ENCODE measurements at places on chromosomes 2 and 18.

DNA sequence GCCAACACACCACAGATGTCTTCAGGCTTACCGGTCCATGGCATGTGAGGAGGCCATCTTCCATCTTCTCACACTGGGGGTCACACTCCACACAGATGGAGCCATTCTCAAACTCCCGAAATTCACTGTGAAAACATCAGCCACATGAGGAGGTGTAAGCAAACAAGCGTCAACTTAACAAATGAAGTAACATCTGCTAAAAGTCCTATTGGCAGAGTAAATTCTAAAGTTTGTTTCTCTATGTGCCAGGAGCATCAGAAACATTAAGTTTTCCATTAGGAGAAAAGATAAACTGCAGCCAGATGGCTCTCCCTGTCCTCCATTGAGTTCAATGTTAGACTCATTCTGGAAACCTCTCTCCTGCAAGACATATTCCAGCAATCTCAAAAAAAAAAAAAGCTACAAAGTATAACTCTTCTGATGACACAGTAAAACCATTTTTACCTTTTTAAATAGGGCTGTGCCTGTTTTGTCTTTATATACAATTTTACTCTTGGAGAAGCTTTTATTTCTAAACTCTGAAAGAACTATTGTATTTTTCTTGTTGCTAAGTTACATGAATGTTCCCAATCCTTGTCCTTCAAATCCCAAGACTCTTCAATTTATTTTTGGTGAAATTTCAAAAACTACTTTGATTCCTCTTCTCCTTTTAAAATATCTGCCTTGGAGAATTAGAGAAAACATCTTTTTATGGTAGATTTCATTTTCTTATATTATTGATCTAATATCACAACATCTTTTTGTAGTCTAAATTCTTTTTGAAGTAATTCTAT is 865.3 kb downstream of the ERBB4 start:
- DNase-seq: no peak

DNA sequence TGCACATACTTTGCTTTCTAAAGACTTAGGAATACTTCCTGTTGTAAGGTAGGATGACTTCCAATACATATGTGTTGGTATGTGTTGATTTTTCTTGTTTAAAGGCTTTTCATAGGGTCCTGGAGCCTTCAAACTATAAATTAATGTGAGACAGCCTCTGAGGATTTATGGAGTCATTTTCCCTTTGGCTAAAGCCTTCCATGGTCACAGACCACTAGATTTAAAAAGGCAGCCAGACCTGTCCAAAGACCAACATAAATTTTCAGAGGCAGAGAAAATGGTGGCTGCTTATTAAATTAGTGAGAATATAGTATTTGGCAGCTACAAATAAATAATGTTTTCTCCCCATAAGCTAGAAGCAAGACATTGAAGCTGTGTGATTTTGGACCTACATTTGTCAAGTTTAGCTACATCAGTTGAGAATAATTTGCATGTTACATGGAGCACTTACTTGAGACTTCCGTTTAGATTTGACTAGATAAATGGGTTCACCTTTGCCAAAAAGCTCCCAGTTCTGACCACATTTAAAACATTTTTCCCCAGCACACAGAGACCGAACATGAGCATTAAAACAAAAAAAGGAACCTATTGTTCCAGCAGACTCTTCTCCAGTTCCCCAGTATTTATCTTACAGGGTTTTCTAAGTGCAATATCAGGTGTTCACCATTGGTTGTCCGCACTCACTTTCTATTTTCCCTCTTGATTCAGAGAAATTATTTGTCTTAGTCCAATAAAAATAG is 402.9 kb downstream of the PARD3B start:
- no peak for DNase-seq

GRCh38 chr18:65906621-65907034 is 155.8 kb downstream of the CDH7 start:
- DNase-seq: no peak

DNA sequence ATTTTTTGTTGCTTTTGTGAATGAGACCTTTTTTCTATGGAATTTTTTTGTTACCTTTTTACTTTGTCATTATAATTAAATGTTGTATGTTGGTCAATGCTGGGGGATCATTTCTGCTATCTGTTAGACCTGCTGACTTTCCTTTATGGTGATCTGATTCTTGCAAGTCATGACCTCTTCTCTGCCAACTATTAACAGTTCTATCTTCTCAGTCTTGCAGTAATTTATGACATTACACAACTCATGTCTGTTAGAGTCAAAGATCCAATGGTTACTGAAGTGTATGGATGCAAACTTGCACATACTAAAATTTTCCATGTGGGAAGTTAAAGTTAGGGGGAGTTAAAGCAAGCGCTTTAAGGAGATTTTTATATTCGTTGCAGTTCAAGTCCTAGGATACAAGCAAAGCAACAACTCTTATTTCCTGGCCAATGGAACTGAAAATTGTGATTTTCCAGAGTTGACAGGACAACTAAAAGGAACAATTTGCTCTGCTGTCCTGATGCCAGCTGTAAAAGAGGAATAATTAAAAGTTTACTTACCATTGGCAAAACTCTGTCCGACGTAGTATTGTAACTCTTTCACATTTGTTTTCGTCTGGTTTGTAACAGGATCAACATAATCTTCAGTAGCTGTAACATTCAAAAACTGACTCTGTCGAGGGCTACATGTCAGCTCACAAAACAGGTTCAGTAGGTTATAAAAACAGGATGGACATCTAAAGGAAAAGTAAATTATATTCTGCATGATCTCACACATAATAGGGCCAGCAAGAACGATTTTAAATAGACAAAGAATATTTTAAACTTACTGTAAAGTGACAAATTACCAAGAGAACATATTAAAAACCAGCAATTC is 17.8 kb downstream of the NPC1 start:
- no peak for DNase-seq

- DNase-seq: no peak
These were observed 99.0 kb downstream of the FAM124B start for GRCh38 chr2:224302952-224303351.

DNA sequence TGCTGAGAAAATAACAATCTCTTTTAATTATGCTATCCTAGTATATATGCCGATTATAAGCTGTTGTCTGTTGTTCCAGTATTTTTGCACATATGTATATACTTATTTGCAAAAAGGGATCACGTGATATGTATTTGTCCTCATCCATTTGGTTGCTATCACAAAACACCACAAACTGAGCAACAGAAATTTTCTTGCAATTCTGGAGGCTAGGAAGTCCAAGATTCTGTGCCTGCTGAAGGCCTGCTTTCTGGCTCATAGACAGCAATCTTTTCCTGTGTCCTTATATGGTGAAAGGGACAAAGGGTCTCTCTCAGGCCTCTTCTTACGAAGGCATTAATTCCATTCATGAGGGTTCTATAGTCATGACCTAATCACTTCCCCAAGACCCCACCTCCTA is 186.5 kb downstream of the LPIN1 start:
- no peak for DNase-seq

DNA sequence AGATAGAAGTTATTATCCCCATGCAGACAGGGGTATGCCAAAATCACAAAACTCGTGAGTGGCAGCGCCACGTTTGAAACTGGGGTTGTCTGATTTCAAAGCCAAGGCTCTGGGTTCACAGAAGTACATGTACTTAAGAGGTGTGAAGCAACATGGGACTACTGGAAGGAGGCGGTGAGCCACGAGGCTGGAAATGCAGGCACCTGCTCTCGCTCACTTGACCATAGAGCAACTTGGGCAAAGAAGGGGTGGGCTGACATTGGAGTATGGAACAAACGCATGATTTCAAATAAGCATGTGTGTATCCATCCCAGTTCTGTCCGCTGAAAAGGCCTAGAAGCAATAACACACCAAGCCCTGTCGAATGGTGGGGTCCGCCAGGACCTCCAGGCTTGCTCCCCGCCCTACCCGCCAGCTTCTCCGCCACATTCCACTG is 593 bp upstream of the ACTR2 start:
- DNase-seq: no peak

DNA sequence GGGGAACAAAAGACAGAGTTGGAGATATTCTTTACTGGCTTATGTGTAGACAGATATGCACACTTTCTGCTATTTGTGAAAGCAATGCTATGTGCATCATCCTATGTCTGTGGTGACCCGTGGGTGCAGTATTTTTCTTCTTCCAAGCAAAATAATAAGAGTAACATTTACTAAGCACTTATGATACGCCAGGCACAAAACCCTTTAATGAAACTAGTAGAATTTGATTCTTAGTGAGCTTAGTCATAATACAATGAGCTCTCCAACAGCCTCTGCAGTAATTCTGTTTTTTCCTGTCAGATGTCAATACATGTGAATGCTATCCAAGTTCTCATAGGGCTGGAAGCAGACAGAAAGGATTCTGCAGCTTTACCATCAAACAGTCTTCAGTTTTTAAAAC is 130.6 kb downstream of the RAD51AP2 start:
- DNase-seq: no peak

DNA sequence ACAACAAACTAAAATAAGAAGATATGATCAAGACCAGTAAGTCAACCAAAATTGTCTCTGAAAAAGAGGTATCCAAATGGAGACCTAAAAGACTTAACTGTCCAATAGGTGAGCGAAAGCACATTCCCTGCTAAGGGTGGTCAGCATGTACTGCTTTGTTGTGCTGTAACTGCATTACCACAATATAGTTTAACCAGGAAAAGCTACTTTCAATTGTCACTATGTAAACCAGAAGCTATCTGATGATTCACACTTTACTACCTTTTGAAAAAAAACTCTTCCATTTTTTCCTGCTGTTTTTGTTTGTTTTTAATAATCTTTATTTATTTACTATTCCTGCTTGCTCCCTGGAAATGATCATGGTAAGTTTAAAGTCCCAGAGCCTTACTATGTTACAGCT is 36.1 kb downstream of the ASXL2 start:
- DNase-seq: no peak

- DNase-seq: no peak
These were observed 14.0 kb downstream of the TNS1 start for GRCh38 chr2:217988840-217989204.

DNA sequence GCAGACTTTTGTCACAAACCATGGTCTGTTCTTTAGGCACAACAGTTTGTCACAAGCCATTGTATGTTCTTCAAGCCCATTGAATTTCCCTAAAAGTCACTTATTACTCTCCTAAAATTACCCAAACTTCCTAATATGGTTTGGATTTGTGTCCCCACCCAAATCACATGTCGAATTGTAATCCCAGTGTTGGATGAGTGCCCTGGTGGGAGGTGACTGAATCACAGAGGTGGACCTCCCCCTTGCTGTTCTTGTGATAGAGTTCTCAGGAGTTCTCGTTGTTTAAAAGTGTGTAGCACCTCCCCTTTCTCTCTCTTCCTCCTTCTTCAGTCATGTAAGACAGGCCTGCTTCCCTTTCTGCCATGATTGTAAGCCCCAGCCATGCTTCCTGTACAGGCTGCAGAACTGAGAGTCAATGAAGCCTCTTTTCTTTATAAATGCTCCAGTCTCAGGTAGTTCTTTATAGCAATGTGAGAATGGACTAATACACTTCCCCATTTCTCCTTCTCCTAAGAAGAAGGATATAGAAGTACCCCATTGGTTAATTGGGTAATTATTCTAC is 11.2 kb upstream of the GYPC start:
- no peak for DNase-seq

- DNase-seq: peak; percentile 83
These were observed 485.1 kb downstream of the NRXN1 start for GRCh38 chr2:50546790-50547189.

- DNase-seq: no peak
These were observed 239.5 kb downstream of the WDR7 start for GRCh38 chr18:56890632-56891031.

GRCh38 chr2:46815121-46815802 is 100.3 kb downstream of the MCFD2 start:
- no peak for DNase-seq

- DNase-seq: no peak
These were observed 1268.3 kb upstream of the TMEFF2 start for GRCh38 chr2:193463011-193463410.

- no peak for DNase-seq
These were observed 68.3 kb downstream of the FAM117B start for GRCh38 chr2:202703091-202703490.

DNA sequence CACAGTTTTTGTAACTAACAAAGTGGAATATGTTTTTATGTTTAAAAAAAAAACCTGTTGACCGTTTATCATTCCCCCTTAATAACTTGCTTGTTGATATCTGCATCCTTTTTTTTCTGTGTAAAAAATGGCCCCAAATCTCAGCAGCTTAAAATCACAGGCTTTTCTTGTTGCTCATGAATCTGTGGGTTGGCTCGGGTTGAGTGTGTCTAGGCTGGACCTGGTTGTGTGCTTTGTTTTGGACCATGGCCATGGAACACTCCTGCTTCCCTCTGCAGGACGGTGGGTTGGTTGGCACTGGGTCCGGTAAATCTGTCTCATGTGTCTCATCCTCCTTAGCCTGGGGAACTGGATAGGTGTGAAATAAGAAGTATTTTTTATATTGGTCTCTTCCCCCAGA is 139.0 kb upstream of the LINC00305 start:
- no peak for DNase-seq

- DNase-seq: no peak
These were observed 45.8 kb upstream of the OTOS start for GRCh38 chr2:240186191-240186725.

DNA sequence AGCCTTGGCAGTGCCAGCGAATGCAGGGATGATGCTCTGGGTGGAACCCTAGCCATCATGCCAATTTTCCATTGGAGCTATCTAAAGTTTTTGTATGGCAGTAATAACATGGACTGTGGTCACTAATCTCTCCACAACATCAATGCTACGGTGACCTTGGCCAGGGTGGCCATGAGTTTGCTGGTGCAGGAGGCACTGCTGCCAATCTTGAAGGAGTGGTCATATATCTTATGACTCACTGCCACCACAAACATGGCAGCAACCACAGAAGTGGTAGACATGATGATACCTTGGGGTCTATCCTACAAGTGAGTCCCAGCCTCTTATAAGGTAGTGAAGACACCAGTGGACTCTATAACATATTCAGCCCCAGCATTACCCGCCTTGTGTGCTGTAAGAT is 104.6 kb downstream of the EVA1A start:
- DNase-seq: no peak
